ENCODE measurements at places on chromosomes 4 and X.

- no peak for DNase-seq
Observed at GRCh38 chr4:85979276-85979675, 380.6 kb downstream of the MAPK10 start.

- DNase-seq: no peak
Observed at GRCh38 chr4:24405341-24405740, 179.0 kb downstream of the DHX15 start.

DNA sequence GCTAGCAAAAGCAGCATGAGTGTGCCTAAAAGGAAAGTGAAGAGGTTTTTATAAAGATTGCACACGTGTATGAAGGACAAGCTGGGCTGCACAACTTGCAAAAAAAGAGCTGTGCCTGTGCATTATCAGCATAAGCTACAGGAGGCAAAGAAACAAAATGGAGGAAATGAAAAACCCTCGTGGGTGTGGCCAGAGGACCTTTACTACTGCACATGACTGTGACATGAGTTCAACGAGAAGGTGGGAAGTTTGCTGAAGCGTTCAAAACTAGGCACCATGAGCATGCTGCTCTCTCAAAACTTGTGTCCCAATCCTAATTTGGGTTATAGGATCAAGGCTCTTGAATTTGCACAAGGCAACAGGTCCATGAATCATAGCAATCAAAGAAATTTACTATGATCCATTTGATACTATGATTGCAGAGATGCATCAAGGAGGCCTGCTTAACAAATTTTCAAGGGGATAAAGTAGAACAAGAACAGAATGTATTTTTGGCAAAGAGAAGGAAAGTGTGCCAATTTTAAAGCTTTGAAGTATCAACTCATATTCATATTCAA, 38.1 kb upstream of the CXorf38 start:
- no peak for DNase-seq

GRCh38 chr4:7792616-7793015, 147.0 kb downstream of the AFAP1 start:
- no peak for DNase-seq

- no peak for DNase-seq
Observed at GRCh38 chr4:12123707-12124106, 695.0 kb upstream of the HS3ST1 start.

DNA sequence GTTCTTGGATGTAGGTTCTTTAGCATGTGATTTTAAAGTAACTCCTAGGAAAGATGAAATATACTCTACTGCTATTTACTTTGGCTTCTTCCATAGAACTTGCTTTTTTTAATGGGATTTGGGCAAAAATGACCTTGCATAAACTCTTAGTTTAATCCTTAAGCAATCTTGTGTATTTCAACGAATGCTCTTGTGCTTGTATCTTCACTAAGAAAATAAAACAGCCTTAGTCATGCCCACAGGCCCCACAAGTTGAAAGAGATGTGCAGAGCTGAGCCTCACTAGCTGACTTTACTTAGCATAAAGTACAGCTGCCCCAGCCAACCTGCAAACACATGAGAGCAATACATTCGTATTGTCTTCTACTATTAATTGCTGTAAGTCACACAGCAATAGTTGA, 1609.2 kb downstream of the STIM2 start:
- no peak for DNase-seq

DNA sequence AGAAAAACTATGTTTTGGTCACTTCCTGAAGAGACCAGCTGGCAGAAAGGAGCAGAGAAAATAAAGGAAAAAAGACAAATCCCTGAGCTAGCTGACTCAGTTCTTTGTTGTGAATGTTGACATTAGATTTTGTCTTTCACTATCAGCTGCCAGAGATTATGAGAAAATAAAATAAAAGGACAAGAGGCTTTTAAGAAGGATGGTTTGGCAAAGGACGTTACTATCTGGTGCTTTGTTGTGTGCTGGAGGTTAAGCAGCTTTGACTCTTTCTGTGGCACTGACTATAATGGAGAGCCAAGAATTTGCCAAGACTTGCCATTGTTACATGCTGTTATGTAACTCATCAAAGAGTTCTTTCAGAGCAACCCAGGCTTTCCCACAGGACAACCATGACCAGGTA, 12.1 kb downstream of the ASB5 start:
- DNase-seq: no peak

DNA sequence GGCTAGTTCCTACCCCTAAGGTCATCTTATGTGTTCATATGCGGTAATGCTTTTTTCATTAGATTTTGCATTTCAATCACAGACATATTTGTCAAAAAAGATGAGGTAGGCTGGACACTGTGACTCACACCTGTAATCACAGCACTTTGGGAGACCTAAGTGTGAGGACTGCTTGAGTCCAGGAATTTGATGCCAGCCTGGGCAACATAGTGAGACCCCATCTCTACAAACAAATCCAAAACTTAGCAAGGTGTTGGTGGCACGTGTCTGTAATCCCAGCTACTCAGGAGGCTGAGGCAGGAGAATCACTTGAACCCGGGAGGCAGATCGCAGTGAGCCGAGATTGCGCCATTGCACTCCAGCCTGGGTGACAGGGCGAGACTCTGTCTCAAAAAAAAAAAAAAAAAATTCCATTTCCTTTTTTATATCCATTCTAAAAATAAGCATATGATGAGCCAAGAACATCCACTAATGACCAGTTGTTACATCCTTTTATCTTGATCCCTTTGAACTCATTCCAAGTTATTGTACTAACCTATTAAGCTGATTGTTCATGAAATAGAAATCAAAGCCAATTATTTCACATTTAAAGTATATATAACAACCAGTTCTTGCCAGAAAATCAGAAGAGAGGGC, 23.4 kb downstream of the PGAM4 start:
- DNase-seq: no peak

DNA sequence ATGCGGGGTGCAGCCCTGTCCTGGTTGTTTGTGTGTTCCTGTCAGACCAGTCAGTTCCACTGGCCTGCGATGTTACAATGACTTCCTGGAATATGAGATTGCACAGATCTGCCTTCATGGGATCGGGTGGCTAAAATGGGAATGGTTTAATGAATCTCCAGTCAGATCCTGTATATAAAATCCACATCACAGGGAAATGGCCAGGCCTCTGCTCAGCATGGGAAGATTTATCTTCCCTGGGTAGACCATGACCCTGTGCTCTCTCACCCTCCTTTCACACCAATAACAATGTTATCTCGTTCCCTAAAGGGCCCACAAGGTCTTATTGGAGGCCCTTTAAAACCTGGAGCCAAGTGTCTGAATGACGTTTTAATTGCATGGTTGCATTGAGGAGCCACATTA, 307.4 kb downstream of the RAB28 start:
- DNase-seq: no peak

DNA sequence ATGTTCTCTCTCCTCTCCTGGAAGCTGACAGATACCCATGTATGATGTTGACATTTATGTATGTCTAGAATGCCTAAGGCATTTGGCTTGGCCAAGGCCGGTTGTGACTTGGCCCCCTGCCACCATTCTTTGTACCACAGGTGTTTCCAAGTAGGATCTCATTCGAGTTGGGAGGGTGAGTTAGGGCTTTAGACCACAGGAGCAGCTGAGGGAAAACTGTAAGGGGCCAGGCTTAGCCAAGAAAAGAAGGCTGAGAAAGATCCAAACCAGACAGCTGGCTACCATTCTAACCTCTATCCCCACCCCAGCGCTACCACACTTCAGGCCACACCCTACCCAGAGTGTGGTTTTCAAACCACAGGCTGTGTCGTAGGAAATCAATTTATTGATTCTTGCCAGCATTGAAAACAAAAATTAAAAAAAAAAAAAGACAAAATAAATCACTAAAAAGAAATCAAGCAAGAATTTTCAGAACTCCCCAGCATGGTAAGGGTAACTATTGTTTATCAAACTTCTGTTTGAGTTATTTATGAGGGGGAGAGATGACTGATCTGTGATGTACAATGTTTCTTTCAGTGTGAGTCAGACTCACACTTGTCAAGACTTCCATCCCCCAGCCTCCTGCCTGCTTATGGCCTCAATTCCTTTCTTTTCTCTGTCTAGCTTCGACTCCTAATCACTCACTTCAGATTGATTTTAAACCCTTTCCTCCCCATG, 9.9 kb downstream of the TMSB4X start:
- no peak for DNase-seq

GRCh38 chrX:131067846-131068745, 9.9 kb downstream of the ARHGAP36 start:
- no peak for DNase-seq

- DNase-seq: no peak
Observed at GRCh38 chrX:80216086-80216485, 201.5 kb downstream of the TBX22 start.

DNA sequence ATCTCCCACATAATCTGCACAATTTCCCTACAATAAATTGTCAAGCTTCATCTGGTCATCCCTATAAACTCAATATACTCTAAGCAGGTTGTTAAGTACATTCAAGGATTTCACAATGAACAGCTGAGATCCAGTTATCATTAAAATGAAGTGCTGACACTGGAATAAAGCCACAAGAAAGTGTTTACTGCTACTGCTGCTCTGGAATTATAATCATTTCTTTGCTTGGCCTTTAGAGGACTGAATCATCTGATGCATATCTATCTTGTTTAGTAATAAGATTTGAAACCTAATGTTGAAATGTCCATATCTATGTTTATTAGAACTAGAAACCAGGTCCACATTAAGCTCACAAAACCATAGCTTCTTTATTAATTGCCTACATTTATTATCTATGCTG, 338.6 kb upstream of the ZFP42 start:
- DNase-seq: no peak

DNA sequence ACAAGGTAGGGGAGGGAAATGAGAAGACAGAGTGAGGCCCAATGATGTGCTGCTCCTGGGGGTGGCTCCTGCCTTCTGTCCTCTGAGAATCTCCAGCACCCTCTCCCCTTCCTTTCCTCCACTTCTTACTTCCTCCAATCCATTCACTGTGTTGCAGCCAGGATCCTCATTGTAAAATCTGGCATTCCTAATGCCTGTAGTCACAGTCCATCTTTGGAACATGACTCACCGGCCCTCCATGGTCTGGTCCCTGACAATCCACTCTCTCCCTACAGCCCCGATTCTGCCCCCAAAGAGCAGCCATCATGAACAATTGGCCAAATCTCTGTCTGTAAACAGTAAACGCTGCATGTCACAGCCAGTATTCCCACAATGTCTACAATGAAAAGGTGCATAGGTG, 72.9 kb downstream of the CLNK start:
- no peak for DNase-seq

DNA sequence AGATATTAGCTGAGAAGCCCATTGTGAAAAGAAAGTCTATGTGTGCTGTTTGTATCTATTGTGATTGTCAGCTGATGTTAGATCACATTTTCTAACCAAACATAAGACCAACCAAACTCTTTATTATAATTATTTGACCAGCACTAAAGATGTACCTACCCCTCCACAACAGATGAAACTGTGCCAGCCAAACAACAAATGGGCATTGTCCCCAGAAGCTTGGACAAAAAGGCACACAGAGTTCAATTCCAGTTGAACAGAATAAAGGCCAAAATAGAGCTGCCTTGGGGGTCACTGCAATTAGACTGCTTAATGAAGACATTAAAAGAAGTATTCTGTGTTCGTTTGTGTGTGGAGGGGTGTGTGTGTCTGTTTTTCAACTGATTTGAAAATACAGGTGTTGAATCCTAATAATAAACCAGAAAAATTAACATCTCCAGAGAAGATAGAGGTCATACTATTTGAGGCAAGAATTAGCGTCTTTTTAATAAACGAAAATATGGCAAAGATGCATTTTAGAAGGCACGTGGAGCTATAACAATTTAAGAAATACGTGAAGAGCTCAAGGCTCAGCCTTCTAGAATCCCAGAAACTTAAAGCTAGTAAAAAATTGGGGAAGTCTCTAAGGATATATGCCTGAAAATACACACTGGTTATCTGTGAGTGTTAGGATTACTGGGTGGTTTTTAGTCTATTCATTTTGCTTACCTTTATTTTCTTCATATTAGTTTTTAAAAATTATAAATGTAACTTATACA, 2.2 kb downstream of the SPP1 start:
- DNase-seq: no peak

- no peak for DNase-seq
Observed at GRCh38 chrX:91414713-91415112, 19.9 kb upstream of the PABPC5 start.

- DNase-seq: no peak
Observed at GRCh38 chr4:61049018-61049417, 151.1 kb upstream of the ADGRL3 start.

- DNase-seq: no peak
Observed at GRCh38 chr4:86512631-86513030, 81.5 kb upstream of the PTPN13 start.

- DNase-seq: no peak
Observed at GRCh38 chrX:38660395-38661102, 99.2 kb downstream of the TSPAN7 start.
